Natural killer cell (primary cell): ENCODE measurements at places on chromosomes 11 and 22.
A peak's percentile ranks its signal among the peaks of the same experiment; 100 is the strongest.

DNA sequence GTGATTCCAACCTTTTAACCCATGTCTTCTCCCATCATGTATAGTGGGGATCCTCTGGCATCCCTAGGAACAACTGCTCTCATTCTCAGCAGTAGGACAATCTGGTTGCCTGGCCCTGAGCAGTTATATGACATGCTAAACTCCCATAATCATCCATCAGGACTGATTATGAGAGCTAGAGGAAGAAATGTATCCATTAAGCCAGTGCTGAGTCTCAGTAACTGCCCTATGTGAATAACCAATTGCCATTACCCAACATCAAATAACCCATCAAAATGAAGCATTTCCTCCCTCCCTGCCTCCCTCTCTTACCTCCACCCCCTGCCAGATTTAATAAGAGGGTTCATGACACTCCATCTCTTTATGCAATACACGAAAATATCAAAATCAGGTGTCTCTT is 277.6 kb downstream of the NXPE2 start:
- no peak for DNase-seq

DNA sequence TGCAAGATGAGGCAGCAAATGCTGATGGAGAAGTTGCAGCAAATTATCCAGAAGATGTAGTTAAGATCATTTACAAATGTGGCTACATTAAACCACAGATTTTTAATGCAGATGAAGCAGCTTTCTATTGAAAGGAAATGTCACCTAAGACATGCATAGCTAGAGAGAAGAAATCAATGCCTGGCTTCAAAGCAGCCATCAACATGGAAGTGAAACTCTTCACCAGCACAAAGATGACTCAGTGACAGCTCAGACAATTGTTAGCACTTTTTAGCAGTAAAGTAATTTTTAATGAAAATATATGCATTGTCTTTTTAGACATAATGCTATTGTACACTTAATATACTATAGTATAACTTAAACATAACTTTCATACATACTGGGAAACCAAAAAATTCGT is 71.4 kb downstream of the FANCF start:
- DNase-seq: no peak

DNA sequence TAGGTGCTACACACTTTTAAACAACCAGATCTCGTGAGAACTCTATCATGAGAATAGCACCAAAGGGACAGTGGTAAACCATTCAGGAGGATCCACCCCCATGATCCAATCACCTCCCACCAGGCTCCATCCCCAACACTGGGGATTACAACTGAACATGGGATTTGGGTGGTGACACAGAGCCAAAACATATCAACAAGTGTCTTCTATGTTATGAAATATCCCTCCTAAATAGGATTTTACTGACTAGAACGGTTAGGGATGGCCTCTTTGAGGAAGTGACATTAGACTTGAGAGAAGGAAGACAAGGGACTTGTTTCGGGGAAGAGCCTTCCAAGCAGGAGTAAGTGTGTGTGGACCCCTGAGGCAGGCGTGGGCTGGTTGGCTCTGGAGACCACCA is 11.9 kb upstream of the MRPL11 start:
- DNase-seq: no peak

- DNase-seq: no peak
Observed at GRCh38 chr11:47437218-47437745, 11.0 kb upstream of the PSMC3 start.

GRCh38 chr11:23606191-23606590 is 745.9 kb upstream of the CCDC179 start:
- DNase-seq: no peak

GRCh38 chr11:74316772-74317505 is 5.5 kb upstream of the P4HA3 start:
- DNase-seq: no peak

GRCh38 chr11:61695917-61696316 is 15.7 kb downstream of the DAGLA start:
- DNase-seq: peak; percentile 96

DNA sequence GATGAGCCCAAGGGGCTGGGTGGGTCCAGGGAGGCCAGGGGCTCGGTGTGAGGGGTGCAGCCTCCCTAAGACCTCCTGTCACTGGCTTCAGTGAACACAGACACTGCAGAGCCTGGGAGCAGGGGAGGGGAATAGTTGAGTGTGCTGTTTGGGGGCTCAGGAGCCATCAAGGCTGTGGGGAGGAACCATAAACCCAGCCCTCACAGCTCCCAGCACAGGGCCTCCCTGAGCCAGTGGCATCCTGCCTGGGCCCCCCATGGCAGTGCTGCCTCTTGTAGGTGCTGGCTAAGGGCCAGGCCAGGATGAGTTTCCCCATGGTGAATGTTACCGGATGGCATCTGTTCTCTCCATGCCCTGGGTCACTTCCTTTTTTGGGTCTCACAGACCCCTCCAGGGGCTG is 25.5 kb downstream of the KCNJ5 start:
- no peak for DNase-seq

DNA sequence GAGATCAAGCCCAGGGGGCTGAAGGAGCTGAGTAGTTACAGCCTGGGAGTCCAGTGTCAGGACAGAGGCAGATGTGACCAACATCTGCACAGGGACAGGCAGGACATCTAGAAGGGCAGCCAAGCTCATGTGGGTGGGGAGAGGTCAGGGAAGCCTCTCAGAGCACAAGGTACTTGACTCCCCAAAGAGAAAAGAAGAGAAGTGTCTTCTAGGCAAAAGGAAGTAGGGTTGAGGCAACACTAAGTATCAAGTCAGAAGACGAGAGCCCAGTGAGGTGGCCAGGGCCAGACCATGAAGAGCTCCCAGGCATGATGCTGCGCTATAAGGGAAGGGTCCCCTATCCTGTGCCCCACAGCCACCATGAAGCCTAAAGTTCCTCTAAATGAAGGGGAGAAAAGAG is 21.5 kb downstream of the RPL27A start:
- no peak for DNase-seq

- DNase-seq: no peak
Observed at GRCh38 chr11:96126917-96127595, 203.1 kb upstream of the MTMR2 start.

DNA sequence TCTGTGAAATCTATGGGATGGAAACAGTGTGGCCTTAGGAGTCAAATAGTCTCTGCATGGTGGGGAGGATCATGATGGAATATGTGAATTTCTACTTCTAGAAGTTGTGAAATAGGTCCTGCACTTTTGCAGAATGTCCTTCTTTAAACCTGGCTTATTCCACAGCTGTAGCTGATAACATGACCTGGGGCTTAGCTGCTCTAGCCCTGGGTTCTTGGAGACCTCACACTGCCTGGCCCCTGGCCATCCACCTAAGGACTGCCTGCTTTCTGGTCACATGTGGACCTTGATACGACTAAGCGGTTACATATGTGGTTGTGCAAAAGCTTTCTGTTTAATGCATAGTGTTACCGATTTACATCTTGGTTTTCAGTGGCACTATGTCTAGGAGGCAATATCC is 88.2 kb downstream of the SWAP70 start:
- no peak for DNase-seq

GRCh38 chr11:130141561-130142341 is 17.8 kb upstream of the ST14 start:
- DNase-seq: no peak

DNA sequence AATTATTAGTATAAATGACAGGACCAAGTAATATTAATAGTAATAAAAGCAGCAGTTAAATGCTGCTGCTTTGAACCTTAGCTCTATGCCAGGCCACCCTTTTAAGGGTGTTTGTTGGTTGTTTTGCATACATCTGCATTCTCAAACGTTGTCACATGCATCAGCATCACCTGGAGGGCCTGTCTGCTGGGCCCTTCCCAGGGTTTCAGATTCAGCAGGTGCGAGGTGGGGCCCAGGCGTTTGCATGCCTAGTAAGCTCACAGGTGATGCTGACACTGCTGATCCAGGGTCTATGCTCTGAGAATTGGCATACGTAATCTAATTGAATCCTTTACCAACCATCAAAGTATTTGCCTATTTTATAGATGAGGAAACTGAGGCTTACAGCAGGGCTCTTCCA is 246.5 kb downstream of the CADM1 start:
- DNase-seq: no peak

DNA sequence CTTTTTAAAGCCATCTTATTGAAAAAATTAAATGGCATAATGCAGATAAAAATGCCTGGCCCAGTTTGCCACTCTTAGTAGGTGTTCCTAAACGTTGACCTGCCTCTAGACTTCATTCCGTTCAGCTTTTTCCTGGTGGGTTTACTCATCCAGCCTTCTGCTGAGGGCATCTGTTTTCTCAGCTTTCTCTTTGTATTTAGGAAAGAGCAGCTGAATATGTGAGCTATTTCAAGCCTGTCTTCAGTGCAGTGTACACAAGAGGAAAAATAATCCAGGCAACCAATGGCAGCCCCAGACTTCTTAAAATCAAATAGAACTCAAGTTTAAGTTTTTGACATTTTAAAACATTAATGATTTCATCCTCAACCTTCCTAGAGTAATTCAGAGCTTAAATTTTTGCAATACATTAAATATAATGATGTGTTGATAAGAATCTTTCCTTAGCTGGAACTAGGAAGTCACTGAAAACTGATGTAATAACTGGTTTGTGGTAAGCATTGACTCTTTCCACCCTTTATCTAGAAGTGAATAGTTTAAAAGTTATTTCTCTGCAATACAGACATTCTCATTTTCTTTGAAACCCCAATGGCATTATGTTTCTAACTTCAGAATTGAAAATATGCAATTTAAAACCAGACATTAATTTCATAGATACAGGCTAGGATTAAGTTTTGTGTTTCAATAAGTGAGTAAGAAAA is 165.4 kb downstream of the AASDHPPT start:
- DNase-seq: no peak

DNA sequence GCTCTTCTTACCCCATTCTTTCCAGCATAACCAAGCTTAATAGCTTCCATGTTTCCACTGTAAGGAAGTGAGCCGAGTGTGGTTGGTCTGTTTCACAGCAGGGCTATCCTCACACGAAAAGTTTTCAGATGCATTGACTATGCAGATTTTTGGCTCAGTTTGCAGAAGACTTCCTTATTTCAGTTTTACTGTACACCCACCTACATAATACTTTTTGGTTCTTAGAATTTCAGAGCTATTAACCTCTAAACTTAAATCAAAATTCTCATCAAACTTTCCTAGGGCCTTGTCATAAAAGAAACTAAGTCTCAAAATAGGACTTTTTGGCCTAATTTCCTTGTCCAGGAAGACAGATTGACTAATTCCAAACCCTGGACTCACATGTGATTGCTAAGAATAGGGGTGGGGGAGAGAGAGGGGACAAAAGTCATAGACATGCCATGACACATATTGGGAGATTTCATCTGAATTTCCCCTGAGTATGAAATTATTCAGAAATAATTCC is 7.3 kb upstream of the EHF start:
- no peak for DNase-seq

- DNase-seq: no peak
Observed at GRCh38 chr11:117819096-117820040, 5.2 kb downstream of the FXYD2 start.

DNA sequence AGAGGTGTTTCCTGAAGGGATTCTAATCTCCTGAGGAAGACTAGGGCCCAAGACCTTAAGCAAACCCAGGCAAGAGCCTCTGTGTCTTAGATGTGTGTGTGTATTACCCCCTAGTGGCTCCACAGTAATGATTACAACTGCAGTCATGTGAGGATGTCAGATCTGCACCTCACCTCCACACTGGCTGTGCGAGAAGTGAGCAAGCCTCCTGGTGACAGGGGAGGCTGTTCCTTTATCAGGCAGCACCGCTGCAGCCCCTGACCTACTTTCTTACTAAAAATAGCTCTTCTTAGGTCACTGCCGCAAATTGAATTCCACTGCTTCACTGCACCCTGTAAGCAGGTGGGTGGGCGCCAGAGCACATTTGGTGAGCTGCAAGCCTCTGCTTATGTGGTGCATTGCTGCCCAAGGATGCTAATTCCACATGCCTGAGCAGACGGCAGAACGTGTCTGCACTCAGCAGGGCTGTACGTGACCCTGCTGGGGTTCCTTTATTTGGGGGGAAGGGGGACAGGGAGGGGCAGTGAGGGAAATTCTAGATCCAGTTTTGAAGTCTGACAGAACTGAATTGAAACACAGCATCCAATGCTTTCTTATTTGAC is 112.4 kb downstream of the KCNC1 start:
- DNase-seq: no peak

GRCh38 chr11:131099013-131099412 is 182.7 kb upstream of the SNX19 start:
- DNase-seq: no peak

DNA sequence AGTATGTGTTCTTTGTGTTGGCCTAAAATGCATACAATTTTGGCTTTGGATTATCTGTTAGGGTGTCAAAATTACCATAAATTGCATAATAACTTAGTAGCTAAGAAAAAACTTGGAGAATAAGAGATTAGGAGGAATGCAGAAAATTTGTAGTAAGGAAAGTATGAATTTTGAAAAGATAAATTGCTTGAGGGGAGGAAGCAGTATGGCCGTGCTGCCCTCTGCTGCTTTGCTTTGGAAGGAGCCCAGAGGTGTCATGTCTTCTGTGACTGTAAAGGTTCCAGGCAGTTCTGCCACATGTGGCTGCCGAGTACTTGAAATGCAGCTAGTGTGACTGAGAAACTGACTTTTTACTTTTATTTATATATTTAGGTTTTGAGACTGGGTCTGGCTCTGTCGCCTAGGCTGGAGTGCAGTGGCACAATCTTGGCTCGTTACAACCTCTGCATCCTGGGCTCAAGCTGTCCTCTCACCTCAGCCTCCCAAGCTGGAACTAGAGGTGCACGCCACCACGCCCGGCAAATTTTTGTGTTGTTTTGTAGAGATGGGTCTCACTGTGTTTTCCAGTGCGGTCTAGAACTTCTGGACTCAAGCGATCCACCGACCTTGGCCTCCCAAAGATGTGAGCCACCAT is 1.8 kb downstream of the ADSL start:
- DNase-seq: peak; percentile 41

- no peak for DNase-seq
Observed at GRCh38 chr11:114081641-114082414, 22.3 kb downstream of the ZBTB16 start.

GRCh38 chr11:36240173-36240572 is 49.1 kb downstream of the COMMD9 start:
- DNase-seq: no peak

DNA sequence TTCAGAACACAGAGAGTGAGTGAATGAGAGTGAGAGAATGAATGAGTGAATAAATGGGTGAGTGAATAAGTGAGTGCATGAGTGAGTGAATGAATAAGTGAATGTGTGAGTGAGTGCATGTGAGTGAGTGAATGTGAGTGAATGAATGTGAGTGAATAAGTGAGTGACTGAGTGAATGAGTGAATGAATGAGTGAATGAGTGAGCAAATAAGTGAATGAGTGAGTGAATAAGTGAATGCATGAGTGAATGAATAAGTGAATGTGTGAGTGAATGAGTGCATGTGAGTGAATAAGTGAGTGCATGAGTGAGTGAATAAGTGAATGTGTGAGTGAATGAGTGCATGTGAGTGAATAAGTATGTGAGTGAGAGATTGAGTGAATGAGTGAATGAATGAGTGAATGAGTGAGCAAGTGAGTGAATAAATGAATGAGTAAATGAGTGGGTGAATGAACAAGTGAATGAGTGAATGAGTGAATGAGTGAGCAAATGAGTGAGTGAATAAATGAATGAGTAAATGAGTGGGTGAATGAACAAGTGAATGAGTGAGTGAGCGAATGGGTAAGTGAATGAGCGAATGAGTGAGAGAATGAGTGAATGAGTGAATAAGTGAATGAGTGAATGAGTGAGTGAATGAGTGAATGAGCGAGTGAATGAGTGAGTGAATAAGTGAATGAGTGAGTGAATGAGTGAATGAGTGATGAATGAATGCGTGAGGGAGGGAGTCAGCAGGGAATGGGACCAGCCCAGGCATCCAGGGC is 21.3 kb upstream of the MUC5B start:
- no peak for DNase-seq

- DNase-seq: no peak
Observed at GRCh38 chr11:29364006-29364405, 652.8 kb downstream of the KCNA4 start.
